Glomerular endothelial cell (primary cell): ENCODE measurements at places on chromosomes 4 and X. TPM values are rescaled to one million over a fixed set of nuclear protein-coding genes. Genes with fewer than 3 reads are reported as not detected.

DNA sequence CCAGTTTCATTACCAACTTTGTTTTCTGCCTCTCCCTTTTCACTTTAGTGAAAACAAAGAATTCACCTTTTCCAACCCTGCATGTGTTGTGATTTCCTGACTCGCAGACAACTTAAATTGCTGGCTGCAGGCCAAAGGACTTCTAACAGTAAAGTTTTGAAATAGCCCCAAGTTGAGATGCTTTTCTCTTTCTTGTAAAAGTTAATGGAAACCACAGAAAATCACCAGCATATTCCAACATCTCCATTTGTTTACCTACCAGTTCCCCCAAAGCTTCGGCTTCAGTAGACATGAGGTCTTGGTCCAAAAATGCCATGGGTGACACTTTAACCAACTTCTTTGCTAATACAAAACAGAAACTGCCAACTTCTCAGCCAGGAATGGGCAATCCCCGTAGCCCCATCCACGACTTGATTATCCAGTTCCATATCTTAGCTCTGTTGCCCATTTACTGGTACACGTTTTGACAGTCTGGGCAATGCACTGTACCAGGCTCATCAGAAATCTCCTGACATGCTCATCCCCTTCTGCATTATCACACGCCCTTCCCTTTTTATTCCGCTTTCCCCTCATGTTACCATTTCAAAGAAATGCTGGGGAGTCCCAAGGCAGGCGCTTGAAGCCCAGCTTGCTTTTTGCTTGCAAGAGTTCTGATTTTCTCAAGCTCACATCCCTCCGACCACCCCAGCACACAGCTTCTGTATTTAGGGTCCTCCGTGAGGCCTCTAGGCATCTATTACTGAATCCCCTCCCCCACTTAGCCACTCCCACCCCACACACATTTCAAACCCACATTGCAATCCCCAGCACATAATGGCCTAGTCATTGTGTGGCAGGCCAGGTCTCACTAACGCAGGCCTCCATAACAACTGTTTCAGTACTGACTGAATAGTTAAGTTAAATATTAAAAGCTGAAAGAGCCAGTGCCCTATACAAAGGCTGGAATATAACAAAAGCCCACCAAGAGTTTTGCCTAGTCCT is 137.9 kb upstream of the S100G start:
- DNase-seq: peak; percentile 3

- DNase-seq: no peak
Measured at GRCh38 chrX:39377773-39378172, 576.5 kb downstream of the MID1IP1 start.

Gene PAGE2
- total RNA-seq: not detected in 2 replicates

DNA sequence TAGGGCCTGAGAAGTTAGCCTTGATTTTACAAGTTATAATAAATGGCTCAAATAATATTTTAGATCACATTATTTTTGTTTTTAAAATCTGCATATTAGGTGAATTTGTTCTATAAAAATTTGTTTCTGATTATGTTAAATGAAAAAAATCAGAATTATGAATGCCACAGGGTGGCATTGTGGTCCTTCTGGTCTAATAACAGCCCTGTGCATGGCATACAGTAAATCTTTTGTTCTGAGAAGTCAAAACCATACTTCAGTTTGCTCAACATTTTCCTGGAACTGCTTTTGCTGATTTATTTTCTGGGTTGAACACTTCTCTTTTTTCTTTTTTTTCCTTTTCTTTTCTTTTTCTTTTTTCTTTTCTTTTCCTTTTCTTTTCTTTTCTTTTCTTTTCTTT is 101.0 kb upstream of the UBQLN2 start:
- DNase-seq: no peak

DNA sequence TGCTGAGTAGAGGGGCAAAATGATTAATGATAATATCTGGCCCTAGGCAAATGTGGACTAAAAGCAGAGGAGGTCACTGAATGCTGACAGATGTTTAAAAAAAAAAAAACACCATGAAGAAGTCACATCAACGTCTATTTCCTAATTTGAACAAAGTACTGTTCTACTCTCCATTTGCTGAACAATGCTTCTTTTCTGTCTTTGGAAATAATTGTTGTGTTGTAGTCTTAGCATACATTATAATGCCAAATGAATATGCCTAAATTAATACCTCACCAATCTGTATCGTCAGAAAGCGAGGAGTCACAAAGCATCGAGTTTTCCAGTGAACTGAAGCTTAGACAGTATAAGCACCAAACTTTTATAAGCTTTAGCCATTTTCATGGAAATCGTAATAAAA is 140.9 kb upstream of the JADE1 start:
- DNase-seq: no peak

Gene MCUB
- 59.2 and 109 TPM in 2 replicates for total RNA-seq

DNA sequence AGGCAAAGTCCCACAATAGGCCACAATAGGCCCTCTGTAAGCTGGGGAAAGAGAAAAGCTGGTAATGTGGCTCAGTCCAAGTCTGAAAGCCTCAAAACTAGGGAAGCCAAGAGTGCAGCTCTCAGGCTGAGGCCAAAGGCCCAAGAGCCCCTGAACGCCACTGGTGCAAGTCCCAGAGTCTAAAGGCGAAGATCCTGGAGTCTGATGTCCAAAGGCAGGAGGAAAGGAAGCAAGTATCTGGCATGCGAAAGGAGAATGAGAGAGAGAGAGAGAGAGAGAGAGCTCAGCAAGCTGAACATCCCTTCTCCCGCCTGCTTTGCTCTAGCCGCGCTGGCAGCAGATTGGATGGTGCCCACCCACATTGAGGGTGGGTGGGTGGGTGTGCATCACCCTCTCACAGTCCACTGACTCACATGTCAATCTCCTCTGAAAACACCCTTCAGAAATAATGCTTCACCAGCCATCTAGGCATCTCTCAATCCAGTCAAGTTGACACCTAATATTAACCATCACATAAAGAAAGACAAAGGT is 30.9 kb upstream of the ELF2 start:
- no peak for DNase-seq

Gene FGFBP2
- total RNA-seq: not detected in 2 replicates

DNA sequence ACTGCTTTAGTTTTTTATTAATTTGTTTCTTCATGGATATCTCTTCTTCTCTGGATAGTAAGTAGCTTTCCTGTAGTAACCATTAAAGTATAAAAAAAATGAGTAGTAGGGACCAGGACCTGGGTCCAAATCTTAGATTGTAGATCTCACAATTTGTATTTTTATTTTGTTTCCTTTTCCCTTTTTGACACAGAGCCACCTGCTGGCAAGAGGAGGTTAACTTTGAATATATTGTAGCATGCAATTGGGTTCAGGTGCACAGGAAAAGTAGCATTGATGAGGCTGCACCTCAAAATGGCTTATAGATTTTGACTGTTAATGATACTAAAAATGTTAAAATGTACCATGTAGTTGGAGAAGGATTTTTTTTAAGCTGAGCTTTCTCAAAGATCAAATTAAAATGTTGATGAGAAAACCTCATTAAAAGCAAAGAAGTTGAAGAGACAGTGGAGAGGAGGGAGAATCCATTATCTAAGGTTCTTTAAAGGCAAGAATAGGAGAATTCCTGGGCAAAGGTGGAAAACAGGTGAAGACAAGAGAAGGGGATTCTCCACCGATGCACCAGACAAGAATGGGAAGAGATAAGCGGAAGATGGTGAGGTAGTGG is 48.3 kb upstream of the HPGDS start:
- no peak for DNase-seq
